Urinary bladder (tissue), 4 donors: ENCODE measurements at places on chromosomes 7 and 10.

- DNase-seq: no peak
Observed at GRCh38 chr7:150854066-150855000, 2.0 kb downstream of the AOC1 start.

DNA sequence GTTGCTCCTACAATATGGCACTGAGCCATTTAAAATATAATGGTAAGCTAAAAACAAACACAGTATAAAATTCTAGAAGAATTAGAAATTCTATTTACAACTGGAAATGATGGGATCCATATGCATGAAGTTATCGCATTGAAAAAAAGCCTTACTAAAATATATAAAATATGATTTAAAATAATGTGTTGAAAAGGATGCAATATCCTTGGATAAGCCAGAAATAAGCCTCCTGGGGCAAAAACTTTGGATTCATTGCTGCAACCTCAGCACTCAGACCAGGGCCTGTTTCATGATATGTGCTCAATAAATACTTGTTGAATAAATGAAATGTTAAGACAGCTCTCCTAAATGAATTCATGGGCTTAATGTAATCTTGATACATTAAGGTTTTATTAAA is 170.2 kb downstream of the SEM1 start:
- DNase-seq: no peak

- no peak for DNase-seq
Observed at GRCh38 chr10:47184273-47184672, 115.7 kb upstream of the GDF10 start.

GRCh38 chr7:117531595-117532244 is 51.9 kb downstream of the CFTR start:
- DNase-seq: no peak

DNA sequence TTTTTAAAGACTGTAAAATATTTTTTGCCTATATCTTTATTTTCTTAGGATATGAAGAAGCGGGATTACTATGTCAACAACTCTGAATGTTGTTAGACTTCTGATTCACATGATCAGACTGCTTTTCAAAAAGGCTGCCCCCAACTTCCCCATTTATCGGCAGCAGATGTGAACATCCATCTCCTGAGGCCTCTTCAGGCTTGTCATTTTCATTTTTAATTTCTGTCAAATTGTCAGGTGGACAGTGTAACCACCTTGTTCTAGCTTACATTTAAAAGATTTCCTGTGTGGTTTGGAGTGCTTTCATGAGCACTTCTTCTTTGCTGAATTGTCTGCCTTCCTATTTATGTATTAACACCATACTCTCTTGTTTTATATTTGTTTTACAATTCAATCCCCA is 78.8 kb upstream of the GSDME start:
- DNase-seq: no peak

DNA sequence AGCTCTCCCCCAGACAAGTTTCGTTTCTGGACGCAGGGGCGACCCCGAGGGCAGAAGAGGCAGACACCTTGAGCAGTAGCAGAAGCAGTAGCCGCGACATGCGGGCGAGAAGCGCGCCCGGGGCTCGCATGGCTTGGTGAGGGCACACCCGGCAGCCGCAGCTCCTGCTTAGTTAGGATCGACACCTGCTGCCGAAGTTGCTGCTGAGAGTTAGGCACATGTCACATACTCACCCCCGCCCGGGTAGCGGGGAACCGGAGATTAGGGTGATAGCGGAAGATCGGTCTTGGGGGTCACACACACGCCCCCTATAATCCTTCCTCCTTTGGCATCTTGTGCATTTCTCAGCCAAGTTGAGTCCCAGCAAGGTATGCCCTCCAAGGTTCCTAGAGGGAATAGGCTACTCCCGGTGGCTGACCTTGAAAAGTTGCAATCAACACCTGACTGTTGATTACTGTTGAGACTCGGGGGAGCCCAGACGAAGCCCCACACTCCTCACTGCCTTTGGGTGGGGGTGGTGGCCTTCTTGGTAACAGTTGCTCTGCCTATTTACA is 668 bp downstream of the GPR37 start:
- DNase-seq: no peak
